ENCODE measurements at places on chromosomes 4 and X. TPM values are rescaled to one million over a fixed set of nuclear protein-coding genes. Genes with fewer than 3 reads are reported as not detected.

- no peak for DNase-seq
These were observed 32.2 kb downstream of the EDNRA start for GRCh38 chr4:147513091-147513490.

- DNase-seq = no peak
These were observed 13.4 kb upstream of the IBSP start for GRCh38 chr4:87785731-87786509.

DNA sequence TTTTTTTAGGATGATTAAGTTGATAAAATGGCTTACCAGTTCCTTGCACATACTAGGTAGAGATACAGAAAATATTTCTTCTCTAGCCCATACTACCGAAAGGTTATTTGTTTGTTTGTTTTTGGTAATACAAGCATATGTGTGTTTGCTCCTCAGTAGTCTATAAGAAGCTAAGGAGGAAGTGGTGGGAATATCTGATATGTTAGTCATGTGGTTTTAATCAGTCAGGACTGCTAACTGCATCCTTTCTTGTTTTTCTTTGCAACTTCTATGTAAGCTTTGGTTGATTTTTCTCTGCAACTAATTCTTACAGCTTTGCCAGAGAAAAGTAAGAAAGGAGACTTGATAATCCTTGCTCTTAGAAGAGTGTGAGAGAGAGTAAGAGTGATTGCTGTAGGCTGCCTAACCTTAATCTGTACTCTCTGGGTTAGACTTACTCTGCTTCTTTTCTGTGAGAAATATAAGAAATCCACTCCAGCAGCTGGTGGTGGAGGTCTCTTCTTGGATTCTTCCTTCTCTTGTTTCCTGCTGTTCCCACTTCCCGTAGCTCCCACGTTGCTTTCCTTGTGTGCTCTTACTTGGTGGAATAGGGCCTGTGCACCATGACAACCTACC, 28.3 kb downstream of the SEPTIN11 start:
- DNase-seq = no peak

SSX3 gene
- polyA plus RNA-seq = not detected

- DNase-seq = no peak
These were observed 90.4 kb downstream of the PHEX start for GRCh38 chrX:22122510-22122909.

DNA sequence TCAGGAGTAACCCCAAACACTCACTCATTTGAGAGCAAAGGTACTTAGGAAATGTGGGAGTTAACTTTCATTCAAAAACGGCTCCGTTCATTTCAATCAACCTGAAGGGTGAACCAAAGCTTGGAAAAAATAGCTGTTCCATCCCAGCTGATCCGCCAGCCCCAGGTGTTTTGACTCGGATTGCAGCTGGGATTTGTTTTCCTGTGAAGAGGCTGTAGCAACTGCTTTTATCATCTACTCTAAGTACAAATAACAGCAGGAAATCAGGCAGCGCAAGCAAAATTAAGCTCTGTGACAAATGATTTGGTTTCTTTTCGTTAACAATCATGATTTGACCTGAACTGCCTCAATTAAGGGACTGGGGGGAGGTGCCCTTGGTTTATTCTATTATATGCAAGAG, 154.7 kb downstream of the BEND2 start:
- peak; percentile 7 for DNase-seq

HTN1 gene
- 0.07 TPM for polyA plus RNA-seq

DNA sequence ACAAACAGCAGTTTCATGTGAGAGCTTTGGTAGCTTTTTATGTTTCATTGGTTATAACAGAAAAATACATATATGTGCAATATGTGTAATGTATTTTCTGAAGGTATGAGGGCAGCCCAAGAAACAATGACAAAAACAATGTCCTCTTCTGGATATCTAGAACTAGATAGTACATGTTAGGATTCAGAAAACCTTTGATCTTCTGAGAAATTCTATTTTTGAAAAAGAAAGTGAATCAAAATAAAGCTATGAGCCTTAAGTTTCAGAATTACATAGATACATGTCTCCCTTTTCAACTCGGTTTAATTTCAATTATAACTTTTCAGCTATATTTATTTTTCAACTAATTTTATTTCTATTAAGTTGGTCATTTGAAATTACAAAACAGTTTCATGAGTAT, 131.9 kb downstream of the REELD1 start:
- DNase-seq = no peak

ADGRG4 gene
- polyA plus RNA-seq = not detected

DNA sequence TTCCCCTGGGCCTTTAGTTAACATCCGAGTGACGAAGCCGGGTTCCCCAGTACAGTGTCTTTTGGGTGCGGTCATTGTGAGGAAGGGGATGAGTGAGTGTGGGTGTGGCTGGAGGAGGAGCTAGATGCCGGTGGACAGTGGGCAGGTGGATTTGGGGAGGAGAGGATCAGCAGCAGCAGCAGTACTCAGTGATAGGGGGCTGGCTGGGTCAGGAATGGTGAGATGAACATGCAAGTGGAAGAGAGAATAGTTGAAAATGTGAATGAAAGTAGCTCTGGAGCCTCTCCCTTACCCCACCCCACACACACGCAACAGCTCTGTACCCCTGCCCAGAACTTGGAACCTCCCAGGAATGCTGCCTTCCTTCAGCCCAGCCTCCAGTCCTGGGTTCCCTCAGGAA, 4.5 kb downstream of the TSR2 start:
- no peak for DNase-seq

DNA sequence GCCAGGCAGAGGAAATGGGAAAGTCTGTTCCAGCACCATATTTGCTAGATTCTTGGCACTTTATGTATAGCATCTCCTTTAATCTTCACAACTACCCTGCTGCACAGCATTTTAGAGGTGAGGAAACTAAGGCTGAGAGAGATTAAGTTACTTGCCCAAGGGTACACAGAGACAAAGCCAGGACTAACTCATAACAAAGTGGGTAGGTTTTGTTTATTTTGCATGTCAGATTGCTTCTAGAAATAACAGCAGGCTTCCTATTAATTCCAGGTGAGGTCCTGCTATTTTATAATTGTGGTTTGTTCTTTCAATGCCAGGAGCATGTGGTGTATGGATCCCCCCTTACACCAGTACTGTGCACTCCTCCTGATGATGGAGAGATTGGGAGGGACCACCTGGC, 15.0 kb downstream of the TCEANC start:
- DNase-seq = no peak

DNA sequence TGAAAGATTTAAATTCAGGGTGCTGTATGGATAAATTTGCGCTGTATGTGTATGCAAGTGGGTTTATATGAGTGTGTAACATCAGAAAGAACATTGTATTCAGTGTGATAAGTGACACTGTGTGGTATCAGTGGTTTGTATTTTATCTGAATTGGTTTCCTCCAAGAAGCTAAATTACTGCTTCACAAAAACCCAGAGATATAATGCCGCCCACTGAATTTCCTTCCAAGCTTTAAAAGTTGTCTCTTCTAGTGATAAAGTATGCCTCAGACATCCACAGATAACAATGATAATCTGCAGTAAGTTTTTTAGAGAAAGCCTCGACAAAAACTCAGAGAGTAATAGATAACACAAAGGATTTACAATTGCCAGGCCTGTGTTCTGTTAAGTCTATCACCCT, 710.6 kb upstream of the HS3ST1 start:
- no peak for DNase-seq

GRCh38 chrX:19849464-19850080, 37.8 kb downstream of the SH3KBP1 start:
- no peak for DNase-seq

DNA sequence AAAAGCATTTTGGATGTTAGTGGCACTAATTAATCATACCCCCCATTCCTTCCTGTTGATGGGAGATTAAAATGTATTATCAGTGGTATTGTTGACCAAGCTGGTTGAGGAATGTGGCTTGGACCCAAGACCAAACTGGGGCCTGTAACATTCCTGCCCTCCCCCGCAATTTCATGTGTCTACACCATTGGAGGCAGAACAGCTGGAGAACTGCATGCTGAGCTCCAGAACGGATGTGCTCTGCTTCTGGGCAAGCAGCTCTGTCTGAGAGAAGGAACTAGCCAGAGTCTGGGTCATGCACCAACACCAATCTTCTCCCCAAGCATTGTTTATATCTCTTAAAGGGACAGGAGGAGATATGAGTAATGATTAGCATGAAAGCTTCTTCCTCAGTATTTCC, 185.5 kb downstream of the CEP135 start:
- peak; percentile 50 for DNase-seq

DNA sequence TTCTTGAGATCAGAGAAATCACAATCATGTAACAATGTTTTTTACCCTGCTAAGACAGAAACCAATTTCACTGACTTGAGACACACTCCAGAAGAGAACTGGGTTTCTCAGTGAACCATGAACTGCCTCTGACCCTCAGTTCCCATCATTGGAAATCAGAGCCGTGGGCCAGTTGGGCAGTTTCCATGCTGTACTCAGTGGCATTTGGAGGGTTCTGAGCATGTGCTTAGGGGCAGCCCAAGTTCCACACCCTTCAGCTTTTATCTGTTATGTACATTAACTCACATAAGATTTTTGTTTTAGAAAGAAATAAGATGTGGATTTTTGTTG, 77.9 kb downstream of the BTC start:
- peak; percentile 39 for DNase-seq

Measured in left kidney (tissue), 8 donors.